ENCODE measurements at places on chromosomes 2 and 18. TPM values are rescaled to one million over a fixed set of nuclear protein-coding genes. Genes with fewer than 3 reads are reported as not detected.

CAPN13 gene
- not detected for total RNA-seq

PRKAG3 gene
- total RNA-seq, result not detected

B3GNT7 gene
- 0.05 TPM for total RNA-seq

SERPINB12 gene
- total RNA-seq, result not detected

Data from activated T-helper 2 cell treated with anti-CD3 and anti-CD28 coated beads, Interferon-gamma antibody, Interleukin-2, Interleukin-4, amounts not matched to agents 10 μg/mL and 5 μg/mL and 100 μg/mL, durations not matched to agents 14 hours and 24 hours and 36 hours (primary cell).